HuH-7 (cell line): ENCODE measurements at places on chromosomes 3 and 15.

DNA sequence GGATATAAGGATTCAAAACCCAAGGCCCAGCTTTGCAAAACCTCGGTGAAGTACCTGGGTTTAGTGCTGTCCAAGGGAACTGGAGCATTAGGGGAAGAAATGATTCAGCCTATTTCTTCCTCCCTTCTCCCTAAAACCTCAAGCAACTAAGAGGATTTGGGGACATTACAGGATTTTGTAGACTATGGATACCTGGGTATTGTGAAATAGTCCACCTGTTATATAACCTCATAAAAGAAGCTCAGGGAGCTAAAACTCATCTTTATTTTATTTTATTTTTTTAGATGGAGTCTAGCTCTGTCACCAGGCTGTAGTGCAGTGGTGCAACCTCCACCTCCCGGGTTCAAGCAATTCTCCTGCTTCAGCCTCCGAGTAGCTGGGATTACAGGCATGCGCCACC is 8.7 kb upstream of the SMCO1 start:
- no peak for DNase-seq

DNA sequence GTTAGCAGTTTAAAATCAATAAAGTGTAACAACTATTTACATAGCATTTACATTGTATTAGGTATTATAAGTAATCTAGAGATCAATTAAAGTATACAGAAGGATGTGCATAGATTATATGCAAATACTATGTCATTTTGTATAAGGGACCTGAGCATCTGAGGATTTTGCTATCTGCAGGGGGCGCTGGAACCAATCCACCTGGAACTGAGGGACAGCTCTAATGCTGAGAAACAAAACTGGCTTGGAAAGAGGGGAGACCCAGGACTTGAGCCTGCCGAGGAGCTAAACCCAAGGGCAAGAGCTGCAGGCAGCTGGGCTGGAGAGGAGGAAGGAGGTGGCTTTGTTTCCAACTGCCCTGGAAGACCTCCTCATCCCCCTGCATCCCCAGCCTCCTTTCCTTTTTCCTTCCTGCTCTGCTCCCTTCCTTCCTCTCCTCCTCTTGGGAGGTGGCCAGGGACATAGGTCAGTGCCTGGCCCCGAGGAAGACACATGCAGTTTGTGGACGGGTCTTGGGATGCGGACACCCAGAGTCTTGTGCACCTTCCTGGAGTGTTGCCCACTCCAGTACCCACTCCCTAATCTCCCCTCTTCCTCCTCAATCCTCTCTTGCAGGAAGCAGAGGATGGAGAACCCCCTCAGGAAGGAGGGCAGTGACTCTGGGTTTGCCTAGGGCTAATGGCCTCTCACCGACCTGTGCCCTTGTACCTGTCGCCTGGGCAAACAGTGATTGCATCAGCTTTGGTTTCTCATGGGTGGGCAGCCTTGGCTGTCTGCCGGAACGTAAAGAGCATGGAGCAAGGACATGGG is 825 bp upstream of the RTP3 start:
- DNase-seq = no peak

DNA sequence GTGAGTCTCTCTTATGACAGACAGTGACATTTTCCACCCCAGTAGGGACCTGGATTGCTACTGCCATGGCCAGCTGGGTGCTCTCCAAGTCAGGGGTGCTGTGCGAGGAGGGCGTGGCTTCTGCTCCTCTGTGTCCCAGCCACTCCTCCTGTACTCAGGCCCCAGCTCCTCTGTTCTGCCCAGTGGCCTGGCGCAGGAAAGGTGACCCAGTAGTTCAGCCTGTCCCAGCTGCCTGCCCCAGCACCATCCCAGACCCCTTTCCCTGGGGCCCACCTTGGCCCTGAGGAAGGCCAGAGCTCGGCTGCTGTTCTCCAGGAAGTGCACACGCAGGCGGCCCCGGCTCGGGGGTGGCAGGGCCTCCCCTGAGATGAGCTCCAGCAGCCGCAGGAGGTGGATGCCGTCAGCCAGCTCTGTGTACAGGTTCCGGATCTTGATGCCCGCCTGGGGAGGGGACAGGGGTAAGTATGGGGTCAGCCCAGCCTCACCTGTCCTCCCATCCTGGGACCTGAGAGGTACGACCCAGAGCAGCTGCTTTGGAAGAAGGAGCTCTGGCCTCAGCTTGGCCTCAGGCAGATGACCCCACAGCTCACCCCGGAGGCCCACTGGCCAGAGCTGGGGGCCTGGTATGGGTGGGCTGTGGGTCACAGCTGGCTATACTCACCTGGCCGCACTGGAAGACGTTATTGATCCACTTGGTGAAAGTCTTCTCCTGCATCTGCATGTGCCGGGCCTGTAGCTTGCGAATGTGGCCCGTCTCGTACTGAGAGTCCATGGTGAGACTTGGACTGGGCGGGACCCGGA is 1.0 kb downstream of the SPTBN5 start:
- DNase-seq = no peak

- DNase-seq = no peak
Observed at GRCh38 chr3:112557976-112558375, 3.8 kb downstream of the ATG3 start.

DNA sequence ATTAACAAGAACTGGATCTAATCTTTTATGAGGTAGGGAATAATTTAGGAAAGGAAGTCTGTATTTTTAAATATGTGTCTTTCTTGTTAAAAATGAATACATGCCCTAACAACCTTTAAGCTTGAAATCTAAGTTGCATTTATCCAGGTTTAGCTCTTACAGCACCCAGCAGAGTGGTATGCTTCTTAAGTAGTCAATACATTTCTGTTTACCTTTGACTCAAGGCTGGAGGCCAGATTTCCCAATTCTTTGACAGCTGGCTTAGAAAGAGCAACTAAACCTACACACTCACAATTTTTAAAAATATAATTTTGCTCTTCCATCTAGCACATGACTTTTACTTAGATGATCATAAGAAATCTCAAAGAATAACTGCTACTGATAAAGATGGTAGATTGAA is 148.9 kb downstream of the DPH6 start:
- DNase-seq = no peak

DNA sequence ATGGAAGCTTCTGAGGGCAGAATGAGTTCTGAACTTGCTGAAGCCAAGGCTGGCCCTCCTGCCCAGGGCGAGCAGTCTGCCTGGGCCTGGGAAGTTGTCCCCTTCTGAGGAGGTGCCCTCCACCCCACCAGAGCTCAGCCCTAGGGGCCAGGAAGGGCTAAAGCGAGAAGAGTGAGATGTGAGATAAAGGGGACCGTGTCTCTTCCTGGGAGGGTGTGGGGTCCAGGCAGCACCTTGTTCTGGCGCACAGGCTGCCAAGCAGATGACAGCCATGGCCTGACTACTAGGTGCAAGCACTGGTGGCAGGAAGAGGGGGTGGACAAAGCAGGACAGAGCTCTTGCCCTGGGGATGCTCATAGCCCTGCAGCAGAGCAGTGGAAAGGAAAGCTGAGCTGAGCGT is 3.7 kb downstream of the PAK6 start:
- DNase-seq = no peak

- DNase-seq = no peak
Observed at GRCh38 chr15:36936613-36937012, 163.7 kb downstream of the MEIS2 start.

GRCh38 chr15:64636556-64636955 is 138.8 kb downstream of the RBPMS2 start:
- DNase-seq = no peak

DNA sequence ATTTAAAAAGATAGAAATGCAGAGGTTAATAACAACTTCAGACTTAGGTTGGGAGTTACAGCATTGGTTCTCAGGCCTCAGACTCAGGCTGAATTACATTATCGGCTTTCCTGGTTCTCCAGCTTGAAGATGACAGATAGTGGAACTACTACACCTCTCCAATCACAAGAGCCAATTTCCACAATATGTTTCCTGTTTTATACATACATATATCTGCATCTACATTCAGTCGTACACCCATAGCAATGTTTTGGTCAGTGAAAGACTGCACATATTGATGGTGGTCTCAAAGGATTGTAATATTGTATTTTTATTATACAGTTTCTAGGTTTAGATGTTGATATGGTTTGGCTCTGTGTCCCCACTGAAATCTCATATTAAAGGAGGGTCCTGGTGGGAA is 35.4 kb downstream of the AADACL2 start:
- no peak for DNase-seq

GRCh38 chr3:107699682-107700081 is 176.9 kb downstream of the BBX start:
- no peak for DNase-seq

DNA sequence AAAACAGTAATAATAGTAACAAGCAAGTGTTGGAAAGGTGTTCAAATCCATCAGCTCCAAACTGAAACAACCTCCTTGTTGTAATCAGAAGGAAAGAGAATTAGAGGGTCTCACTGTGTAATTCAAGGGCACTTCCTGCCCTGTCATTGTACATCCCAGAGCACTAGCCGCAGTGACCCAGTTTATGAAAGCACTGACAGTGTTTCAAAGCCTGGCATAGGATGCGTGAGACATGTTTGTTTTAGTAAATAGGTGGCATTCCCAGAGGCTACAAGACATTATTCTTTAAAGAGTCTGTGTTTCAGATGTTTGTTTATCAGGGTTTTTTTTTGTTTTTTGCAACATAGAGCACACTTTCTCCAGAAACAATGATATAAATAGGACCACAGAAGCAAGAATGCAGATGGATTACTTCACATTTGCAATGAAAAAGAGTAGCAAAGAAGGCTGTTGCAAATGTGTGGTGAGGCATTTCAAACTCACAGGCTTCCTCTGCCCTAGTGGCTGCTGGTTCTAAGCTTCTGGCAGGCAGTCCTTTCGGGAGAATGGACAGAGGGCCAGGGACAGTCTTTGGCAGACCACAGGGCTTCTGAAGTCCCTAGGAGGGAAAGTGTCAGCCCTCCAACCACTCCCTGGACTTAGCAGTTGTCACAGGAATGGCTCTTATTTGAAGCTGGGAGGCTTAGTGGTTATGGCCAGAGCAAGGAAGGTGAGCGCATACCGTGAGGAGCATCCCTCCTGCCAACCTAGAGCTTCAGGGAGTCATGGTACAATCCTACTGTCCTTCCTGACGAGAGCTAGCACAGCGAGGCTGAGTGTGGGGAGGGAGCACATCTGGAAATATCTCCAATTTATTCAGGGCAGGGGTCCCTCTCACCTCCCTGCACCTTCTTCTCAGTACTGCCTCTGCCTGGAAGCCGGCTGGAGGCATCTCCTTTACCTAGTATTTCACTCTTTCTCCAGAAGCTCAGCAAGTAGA is 31.4 kb upstream of the TIPARP start:
- no peak for DNase-seq

GRCh38 chr3:129428007-129428375 is 445 bp downstream of the EFCAB12 start:
- DNase-seq = no peak

GRCh38 chr3:47436180-47436579 is 39.6 kb downstream of the SCAP start:
- no peak for DNase-seq

- DNase-seq = no peak
Observed at GRCh38 chr15:56538901-56539545, 74.1 kb upstream of the MNS1 start.

DNA sequence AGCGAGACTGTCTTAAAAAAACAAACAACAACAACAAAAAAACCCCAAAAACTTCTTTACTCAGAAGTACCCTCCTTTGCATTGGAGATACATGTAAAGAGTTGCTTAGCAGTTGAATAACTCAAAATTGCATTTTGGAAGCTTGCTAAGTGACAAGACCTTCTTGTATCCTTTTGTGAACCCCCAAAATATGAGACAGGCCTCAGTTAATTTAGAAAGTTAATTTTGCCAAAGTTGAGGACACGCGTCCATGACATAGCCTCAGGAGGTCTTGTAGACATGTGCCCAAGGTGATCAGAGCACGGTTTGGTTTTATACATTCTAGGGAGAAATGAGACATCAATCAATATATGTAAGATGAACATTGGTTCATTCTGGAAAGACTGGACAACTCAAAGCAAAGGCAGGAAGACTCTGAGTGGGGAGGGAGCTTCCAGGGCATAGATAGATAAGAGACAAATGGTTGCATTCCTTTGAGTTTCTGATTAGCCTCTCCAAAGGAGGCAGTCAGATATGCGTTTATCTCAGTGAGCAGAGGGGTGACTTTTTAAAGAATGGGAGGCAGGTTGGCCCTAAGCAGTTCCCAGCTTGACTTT is 1.7 kb upstream of the ARF4 start:
- no peak for DNase-seq

GRCh38 chr3:62502315-62503300 is 129.3 kb upstream of the FEZF2 start:
- no peak for DNase-seq

DNA sequence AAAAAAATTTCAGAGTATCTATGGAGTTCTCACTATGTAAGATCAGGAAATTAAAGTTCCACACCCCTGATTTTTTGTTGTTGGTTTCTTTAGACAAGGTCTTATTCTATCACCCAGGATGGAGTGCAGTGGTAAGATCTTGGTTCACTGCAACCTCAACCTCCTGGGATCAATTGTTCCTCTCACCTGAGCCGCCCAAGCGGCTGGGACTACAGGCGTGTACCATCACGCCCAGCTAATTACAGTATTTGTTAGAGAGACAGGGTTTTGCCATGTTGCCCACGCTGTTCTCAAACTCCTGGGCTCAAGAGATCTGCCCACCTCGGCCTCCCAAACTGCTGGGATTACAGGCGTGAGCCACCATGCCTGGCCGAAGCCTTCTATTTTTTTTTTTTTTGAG is 12.4 kb downstream of the QRICH1 start:
- no peak for DNase-seq
